HEK293T (cell line): ENCODE measurements at places on chromosomes 5 and 9.
A peak's percentile ranks its signal among the peaks of the same experiment; 100 is the strongest.

GRCh38 chr9:129712634-129713401 lies 40.0 kb downstream of the PTGES start:
- DNase-seq = no peak

DNA sequence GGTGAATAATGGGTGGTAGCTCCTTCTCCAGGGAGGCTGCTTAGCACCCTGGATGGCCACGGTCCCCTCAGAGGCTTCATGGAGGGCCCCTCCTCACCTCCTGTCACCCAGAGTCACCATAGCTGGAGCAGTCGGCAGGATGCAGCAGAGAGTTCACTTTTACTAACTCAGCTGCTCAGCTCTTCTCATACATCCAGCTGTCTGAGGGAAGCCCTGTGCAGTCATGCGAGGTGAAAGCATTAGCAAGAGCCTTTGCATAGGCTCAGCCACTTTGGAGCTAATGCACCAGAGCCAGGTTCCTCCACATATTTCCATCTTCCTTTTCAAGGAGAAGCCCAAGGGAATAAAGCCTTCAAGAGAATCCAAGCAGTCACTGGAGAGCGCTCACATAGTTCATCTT lies 499.2 kb downstream of the BNC2 start:
- no peak for DNase-seq

DNA sequence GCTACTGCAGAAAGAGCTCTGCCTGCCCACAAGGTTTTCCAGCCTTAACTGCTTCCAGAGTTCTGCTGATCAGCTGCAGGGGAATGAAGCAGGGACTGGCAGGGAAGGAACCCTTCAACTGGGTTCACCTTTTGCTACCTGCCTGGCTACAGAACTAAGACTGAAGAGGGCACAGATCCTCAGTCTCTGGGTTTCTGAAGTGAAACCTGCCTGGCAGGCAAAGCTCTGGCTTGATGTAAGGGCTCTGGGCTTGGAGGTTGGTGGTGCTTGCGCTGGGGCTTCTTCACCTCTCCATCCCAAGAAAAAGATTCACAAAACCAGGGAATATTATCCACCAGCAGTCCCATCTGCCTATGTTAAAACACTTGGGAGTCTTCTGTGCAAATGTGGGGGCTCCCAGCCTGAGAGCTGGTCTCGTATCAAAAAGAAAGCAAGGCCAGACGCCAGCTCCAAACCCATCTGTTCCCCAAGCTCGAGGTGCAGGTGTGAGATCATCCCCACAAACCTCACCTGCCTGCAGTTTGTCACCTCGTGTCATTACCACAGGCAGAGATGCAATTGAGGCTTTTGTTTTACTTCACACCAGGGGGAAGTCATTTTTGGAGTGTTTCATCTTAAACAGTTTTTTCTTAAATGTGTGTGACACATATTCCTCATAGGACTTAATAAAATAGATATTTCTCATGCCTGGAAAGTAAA lies 58.3 kb downstream of the BNC2 start:
- no peak for DNase-seq

DNA sequence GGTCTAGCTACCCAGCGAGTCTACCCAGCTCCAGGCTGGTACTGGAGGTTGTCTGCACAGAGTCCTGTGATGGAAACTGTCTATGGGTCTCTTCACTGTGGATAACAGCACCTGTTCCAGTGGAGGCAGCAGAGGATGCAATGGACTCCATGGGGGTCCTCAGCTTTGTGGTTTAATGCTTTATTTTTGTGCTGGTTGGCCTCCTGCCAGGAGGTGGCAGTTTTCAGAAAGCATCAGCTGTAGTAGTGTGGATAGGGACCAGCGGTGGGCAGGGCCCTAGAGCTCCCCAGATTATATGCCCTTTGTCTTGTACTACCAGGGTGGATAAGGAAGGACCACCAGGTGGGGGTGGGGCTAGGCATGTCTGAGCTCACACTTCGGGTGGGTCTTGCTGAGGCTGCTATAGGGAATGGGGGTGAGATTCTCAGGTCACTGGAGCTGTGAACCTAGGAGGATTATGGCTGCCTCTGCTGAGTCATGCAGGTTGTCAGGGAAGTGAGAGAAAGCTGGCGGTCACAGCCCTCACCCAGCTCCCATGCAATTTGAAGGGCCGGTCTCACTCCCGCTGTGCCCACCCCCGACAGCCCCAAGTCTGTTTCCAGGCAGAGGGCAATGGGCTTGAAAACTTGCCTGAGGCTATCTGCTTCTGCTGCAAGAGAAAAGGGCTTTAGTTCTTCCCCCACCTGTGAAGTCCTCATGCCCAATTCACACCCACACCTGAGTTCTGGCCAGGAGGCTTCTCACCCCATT lies 397.1 kb downstream of the TLE1 start:
- no peak for DNase-seq

DNA sequence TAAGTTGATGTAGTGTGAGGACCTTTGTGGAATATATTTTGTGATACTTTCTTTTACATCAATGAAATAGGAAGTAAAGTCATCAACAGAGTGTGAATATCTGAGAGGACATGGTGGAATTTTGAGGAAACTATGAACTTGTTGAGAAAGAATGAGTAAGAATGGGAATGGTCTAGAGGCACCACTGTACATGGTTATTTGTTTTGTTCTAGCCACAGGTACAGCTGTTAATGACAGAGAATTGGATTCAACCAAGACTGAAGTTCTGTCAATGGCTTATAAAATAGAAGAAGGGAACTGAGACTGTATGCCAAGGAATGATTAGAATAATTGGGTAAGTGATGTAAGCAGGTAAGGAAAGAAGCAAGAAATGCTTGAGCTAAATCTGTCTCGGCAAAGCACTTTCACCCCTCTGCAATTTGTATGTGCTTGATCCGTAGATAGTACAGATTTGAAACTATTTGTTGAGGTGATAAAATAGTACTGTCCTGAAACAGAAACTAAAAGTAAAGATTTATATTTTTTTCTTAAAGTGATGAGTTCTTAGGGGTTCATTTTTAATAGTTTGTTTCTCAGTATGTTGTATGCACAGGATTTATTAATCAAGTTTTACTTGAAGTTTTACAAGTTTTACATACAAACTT lies 468.8 kb upstream of the SMC2 start:
- DNase-seq = no peak

DNA sequence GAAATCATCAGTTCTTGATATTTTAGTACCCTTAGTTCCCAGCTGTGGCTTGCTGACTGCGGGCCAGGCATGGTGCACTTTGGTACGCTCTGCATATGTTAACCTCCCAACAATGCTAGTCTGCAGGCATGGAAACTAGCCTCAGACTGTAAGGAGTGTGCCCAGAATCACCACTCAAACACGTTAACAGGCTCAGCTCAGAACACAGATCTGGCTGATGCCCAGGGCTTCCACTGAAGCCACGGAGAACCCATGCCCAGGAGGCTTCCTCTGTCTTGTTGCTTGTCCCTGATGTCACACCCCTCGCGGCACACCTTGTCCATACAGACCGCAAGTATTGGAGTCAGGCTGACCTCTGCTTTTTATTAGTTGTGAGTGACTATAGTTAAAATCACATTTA lies 187.2 kb upstream of the OTULINL start:
- DNase-seq = no peak

DNA sequence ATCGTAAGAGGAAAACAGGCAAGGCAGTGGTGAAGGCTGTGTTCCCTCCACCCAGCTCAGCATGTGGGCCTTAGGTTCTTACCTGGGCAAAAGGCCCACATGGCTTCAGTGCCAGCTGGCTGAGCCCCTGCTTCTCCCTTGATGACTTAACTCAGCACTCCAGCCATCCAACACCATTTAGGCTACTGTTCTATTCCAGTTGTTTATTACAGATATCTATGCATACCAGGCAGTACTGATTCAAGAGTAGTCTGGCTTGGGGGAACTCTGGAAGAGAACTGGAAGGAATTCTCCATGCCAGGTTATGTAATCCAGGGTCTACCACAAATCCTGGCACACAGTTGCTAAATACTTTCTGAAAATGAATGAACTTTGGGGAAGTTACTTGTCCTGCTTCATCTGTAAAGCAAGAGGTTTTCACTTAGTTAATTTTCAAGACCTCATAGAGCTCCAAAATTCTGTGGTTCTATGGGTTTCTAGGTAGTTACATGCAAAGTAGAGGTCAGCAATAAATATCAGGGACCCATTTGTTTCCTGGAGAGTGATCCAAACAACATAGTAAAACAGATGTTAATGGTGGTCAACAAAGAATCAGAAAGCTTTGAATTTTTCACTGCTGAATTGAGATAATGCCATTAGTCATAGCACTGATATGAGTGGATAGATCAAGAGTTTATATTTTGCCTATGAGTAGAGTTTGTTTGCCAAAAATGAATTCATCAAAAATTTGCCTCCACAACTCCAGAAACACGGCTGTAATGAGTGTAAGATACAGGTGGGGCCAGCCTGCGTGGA lies 88.2 kb upstream of the OSMR start:
- no peak for DNase-seq

GRCh38 chr9:108766626-108767161 lies 89.1 kb downstream of the ACTL7B start:
- no peak for DNase-seq

GRCh38 chr5:169350759-169351240 lies 49.9 kb upstream of the SLIT3 start:
- DNase-seq = no peak

GRCh38 chr5:95440825-95441224 lies 49.7 kb downstream of the FAM81B start:
- no peak for DNase-seq

- DNase-seq = no peak
These were observed 42.8 kb downstream of the TEX10 start for GRCh38 chr9:100309992-100310391.

DNA sequence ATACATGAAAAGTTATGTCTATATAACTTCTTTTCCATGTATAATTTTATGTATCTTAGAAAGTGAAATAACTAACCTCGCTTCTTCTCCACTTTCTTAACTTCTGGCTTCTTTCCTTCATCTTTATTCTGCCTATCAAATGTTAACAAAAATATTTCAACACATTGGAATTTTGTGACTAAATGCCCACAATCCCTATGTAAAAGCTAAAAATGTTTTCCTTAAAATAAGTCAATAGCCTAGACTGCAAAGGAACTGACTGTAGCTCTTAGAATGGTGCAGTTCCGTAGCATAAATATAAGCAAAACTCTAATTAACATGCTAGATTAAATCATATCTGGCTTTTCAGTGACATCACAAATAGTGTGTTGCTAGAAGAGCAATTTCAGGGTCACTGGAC lies 40.9 kb downstream of the PSIP1 start:
- DNase-seq = no peak

DNA sequence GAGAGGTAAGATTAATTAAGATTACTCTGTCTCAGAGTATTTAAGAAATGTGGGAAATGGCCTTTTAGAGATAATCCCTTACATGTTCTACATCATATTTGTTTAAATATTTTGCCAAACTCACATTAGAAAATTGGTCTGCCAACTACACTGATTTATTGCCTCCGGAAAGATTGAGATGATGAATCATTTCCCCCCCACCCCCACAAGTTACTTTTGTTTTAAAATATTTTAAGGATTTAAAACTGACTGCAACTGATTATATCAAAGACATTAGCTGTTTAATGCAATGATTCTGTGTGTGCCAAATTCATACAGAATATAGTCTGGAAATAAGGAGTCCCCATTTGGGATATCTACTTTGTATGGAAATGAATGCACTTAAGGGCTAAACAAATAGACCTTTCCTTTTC lies 674.4 kb downstream of the PRR16 start:
- DNase-seq = no peak

DNA sequence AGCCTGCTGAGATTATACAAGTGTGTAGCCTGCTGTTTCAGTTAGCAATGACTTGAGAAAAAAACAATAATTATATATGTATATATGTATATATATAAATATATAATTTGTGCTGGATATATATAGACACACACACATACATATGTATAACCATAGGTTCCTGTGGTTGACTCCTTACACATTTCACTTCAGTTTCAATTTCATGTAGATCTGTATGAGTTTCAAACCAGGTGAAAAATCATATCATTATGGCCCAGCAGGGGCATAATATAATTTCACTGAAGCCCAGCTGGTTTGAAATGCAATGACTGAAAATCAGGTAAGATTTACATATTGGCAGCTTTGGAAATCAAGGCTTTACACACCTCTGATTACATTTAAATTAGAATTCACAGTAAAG lies 690.4 kb upstream of the CDH18 start:
- DNase-seq = no peak

DNA sequence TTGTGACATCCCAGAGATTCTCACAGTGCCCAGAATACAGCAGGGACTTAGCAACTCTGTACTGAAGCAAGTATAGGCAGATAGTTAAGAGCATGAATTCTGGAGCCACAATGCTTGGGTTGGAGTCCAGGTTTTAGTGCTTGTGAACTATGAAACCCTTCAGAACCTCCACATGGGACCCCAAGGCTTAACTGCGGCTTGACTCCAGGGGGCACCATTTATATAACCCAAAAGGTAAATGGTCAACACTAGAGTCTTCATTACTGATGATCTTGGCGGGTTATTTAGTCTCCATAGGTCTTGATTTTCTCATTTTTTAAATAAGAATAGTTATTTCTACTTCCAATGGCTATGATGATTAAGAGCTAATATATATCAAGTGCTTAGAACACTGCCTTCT lies 390.3 kb downstream of the TAF11L14 start:
- no peak for DNase-seq

DNA sequence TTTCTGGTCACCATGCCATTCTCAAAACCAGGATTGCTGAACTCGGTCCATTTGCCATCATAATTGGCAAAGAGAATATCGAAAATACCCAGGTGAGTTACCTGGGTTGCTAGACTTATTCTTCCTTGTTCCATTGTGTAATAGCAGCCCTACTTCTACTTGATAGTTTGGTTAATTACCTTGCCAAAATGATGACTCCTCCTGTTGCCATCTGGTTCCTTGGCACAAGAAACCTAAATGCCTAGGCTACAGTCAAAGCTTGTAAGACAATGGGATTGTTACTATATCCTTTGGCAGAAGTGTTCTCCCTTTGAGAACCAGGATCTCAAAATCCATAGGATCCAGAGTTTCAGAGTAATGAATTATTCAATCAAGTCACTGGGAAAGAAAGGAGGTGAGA lies 373.2 kb upstream of the ACTBL2 start:
- DNase-seq = no peak

- no peak for DNase-seq
These were observed 17.6 kb upstream of the MUSK start for GRCh38 chr9:110650991-110651411.

GRCh38 chr9:113873446-113873845 lies 2.7 kb upstream of the ZNF618 start:
- no peak for DNase-seq

DNA sequence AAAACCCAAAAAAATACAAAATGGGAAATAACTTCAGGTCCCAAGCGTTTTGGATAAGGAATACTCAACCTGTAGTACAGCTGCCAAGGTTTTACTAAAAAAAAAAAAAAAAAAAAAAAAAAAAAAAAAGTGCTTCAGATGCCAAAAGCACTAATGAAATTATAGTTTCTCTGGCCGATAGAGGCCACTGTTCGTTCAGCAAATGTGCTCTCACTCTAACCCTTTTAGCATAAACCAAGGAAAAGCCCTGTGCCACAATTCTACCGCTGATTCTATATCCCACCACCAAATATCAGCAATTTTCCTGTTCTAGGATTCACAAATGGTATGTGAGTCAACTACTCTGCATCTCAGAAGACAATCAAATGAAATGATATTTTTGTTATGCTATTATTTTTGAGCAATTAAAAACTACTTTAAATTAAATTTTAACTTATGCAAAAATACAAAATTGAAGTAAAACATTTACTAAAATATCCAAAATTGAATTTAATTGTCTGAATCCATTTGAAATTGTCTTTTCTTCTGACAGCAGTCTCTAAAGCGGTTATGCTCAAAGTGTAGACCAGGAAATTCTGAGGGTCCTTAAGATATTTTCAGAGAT lies 79.8 kb downstream of the RICTOR start:
- peak; percentile 54 for DNase-seq
